ENCODE measurements at places on chromosomes 2 and 18. TPM values are rescaled to one million over a fixed set of nuclear protein-coding genes. Genes with fewer than 3 reads are reported as not detected.

The NAT8 gene
- 0.27 TPM for total RNA-seq

The ZNF514 gene
- 15.6 TPM for total RNA-seq

The TXNDC2 gene
- total RNA-seq, result not detected

The RAPGEF4 gene
- under 0.01 TPM for total RNA-seq

The CCDC74A gene
- total RNA-seq, result 0.27 TPM

The MATN3 gene
- not detected for total RNA-seq

The MPP4 gene
- under 0.01 TPM for total RNA-seq

The PLEK gene
- 48.2 TPM for total RNA-seq

The B3GNT7 gene
- 2.7 TPM for total RNA-seq

The STEAP3 gene
- total RNA-seq, result 13.5 TPM

The RESP18 gene
- not detected for total RNA-seq

The GRB14 gene
- total RNA-seq, result not detected

The RFTN2 gene
- under 0.01 TPM for total RNA-seq

The CCDC138 gene
- total RNA-seq, result 4.0 TPM

The EML6 gene
- 2.7 TPM for total RNA-seq

The RGPD8 gene
- total RNA-seq, result 9.4 TPM

The PIAS2 gene
- 15.9 TPM for total RNA-seq

The KCNJ13 gene
- total RNA-seq, result not detected

The NFE2L2 gene
- 36.1 TPM for total RNA-seq

The RNF125 gene
- 8.9 TPM for total RNA-seq
